ENCODE measurements at places on chromosomes 12 and 14.

DNA sequence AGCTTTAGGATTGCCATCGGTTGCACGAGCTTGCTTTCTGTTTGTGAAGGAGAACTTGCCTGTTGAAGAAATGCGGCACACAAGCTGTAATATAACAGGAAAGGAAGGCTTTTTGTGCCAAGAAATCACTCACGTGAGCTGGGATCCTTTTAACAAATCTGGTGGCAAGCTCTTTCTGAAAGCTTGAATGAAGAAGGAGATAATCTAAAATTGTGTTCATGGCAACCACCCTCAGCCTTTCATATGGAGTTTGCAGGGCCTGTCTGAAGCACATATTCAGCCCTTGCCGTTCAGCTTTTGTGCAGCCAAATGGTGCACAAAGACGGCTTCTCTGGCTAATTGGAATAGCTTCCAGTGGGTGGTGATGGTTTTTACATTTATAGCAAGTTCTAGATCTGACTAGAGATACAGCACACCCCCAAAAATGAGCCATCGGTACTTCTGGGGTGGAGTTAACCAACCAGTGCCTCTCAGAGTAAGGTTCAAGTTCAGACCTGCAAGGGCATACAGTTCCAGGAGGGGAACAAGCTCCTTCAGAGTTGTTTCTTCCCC lies 107.4 kb downstream of the AEBP2 start:
- DNase-seq = no peak

GRCh38 chr14:99441918-99442317 lies 38.7 kb downstream of the SETD3 start:
- no peak for DNase-seq

DNA sequence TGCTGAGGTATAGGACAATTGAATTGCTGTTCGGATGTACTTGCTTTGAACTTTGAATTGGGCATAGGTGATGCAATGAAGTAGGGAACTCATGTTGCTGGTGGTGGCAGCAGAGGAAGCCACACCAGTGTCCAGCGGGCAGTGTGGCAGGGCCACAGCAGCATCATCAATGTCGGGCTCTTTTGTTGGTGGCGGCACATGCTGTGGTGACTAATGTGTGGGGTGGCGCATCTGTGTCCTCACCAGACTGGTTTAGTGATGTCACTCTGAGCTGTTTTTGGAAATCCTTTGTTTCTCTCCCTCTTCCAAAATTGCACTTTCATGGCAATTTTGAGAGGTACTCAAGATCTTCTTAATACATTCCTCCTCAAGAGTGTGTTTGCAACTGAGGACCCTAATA lies 187.6 kb downstream of the ETNK1 start:
- no peak for DNase-seq

DNA sequence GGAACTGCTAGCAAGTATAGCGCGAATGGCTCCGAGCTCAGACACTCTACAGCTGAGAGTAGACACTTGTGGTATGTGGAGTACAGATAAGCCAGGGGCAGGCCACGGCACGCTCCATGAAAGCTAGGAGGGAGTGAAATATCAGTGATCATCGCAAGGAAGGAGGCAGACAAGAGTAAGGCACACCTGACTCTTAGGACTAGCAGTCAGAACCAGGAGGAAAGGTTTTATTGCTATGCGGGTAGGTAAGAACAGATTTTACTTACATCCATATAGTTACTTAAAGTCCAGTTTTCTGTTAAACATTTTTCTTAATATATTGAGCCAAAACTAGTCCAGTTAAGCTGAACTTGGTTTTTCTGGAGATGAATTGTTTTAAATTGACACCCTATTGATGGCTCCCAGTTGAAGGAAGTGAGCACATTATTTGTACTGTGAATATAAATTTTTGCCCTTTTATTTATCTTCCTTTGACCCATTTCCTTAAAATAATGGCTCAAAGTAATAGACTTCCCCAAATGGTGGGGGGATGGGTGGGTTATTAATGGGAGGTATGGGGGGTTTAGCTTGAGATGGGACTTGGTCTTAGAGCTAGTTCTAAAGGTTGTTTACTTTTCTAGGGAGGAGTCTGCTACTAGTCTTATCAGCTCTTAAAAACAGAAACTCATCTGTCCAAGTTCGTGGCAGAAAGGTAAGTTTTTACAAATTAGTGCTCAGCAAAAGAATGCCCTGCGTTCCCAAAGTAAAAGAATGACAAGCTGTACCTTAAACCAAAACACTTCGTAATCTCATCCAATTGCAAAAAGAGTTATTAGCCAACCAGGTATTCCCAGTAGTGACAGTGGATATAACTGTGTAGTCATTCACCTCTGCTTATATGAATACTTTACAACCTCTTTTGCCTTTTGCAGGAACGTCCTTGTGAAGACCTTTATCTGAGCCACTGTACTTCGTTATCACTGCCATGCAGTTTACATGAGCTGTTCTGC lies 5.8 kb downstream of the HNRNPA1 start:
- no peak for DNase-seq

- DNase-seq = peak; percentile 57
Measured at GRCh38 chr12:131830335-131830913, 2.2 kb downstream of the MMP17 start.

DNA sequence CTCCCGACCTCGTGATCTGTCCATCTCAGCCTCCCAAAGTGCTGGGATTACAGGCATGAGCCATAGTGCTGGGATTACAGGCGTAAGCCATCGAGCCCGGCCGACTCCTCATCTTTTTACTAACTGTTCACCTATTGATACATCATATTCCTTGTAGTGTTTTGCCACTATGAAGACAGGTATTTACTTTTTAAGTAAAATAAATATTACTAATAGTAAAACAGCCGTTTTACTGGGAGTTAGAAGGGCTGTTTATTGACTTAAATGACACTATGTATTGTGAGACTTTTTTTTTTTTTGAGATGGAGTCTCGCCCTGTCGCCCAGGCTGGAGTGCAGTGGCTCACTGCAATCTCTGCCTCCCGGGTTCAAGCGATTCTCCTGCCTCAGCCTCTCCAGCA lies 51.5 kb downstream of the DIP2B start:
- DNase-seq = no peak

- no peak for DNase-seq
Measured at GRCh38 chr12:56080556-56081138, 682 bp downstream of the ERBB3 start.

- DNase-seq = no peak
Measured at GRCh38 chr14:91293281-91293680, 48.8 kb upstream of the GPR68 start.

- DNase-seq = no peak
Measured at GRCh38 chr12:82527165-82527780, 159.4 kb upstream of the TMTC2 start.

DNA sequence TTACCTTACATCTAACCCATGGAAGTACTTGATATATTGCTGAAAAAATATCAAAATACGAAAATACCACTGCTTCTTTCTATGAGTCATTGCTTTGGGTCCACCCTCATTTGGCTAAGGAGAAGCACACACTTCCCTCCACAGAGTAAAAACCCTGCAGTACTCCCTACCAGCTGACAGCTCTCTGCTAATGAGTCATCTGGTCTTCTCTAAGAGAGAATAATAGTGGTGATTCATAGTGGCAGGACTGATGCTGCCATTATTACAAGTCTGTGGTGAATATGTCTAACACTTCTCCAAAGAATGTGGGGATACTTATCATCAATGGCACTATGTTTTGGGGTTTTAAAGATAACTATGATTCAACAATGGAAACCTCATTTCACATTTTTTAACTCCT lies 90.7 kb downstream of the PPFIA2 start:
- no peak for DNase-seq

DNA sequence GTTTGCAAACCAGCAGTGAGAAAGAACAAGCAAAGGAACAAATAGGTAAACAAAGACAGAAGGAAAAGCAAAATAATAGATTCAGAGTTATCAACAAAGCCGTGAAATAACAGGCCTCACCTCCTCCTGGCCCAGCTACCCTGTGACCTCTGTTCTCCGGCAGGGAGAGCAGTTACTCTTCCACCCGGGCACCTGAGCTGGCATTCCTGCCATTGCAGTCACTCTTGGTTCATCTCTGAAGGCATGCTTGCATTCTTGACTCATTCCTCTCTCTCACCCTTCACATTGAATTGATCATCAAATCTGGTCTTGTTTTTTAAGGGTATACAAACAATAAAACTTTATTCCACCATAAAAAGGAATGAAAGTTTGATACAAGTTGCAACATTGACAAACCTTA lies 95.1 kb downstream of the TTC8 start:
- no peak for DNase-seq

GRCh38 chr12:716506-716905 lies 35.9 kb upstream of the WNK1 start:
- DNase-seq = no peak

DNA sequence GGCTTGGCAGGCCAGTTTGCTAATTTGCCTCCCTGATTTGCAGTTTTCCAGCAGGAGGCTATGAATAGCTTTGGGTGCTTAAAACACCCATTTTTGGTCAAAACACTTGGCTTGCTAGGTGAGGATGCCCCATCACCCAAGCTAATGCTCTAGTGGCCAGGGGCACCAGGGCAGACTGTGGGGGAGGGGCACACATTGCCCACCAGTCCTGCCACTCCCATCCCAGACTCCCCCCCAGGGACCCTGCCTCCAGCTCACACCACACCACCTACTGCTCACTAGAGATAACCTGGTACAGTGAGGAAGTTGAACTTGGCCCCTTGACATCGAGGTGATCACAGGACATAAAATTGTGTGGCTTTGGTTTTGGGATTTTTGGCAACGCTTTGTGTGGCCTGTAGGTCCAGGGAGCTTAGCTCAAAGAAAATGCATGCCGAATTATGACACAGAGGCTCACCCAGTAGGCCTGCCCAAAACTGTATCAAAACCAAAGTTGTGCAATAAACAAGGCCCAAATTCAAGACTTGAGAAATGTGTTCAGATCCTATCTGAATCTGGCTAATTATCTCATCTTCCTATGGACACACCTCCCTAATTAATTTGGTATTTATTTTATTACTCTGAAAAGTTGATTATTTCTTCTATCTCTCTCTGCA lies 4.3 kb downstream of the NUAK1 start:
- no peak for DNase-seq

GRCh38 chr12:115245020-115245419 lies 561.0 kb upstream of the TBX3 start:
- DNase-seq = no peak

DNA sequence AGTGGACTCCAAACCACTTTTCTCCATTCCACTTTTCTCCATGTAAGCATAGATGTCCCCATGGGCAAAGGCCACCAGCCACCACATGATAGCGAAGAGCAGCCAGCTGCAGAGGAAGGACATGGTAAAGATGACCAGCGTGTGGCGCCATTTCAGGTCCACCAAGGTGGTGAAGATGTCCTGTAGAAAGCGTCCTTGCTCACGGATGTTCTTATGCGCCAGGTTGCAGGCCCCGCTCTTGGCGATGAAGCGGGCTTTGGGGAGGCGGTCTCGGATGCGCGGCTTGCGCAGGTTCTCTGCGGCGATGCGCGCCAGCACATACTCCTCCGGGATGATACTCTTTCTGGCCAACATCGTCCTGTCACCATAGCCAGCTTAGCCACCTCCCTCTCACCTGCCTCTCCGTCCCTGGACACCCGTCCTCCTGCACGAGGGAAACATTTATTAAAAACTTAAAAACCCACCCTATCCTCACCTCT lies 1.2 kb downstream of the KCNJ8 start:
- DNase-seq = no peak

DNA sequence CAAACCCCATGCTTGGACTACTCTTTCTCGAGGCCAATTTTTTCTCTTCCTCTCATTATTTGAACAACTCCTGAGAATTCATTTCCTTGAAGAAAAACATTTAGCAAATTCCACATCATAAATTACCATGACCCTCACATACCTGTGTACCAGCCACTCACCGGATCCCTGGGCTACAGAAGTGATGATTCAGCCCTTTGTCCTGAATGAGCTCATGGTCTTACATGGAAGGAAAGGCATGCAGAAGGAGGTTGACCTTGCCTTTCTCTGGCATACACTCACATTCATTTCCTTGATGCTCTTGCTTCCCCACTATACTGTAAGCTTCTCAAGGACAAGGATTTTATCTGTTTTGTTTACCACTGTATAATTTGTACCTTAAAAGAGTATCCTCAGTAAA lies 191.5 kb downstream of the SLC5A8 start:
- no peak for DNase-seq

DNA sequence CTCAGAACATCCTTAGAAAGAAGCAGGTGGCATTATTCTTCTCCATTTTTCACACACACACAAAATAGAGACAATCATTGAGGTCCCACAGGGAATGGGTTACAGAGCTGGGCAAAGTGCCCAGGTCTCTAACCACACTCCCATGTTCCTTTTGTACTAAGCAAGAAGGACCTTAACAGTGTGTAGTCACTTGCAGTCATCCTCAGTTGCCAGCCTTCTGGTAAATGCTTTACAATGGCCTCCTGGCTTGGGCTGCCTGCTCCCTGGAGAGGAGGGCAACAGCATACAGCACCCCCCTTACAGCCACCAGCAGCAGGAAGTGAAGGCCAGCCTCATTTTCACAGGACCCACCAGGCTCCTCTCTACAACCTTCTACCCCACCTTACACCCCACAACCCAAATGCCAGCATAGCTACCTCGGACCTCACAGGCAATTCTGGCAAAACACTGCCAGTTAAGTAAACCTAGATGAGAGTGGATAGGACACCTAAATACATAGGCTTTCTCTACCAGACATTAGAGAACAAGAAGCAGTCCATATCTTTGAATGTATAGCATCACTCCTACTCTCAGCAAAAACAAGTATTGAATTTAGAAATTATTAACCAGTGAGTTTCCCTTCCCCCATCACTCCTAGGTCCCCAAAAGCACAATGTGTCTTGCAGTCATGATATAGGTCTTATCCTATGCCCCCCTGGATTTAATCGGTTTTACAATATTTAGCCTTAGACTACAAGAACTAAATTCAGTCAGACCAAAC lies 88.1 kb downstream of the PPP2R5E start:
- DNase-seq = no peak

DNA sequence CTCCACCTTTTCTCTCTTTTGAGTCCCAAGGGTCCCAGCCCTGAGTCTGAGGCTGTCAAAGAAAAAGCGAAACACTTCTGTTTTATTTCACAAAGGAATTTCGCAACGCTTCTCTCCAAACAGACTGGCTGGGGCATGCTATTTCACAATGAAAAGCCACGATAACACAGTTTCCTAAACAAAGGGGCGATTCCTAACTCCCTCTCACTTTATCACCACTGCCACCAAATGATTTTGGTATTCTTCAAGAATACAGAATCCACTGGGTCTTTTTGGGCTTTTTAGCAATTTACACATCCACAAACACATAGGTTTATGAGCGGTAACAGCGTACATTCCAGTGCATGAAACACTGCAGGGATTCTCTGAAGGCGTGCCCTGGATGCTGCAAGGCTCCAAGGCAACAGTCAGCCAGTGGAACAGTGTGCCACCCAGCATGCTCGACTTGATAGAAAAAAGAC lies 161.2 kb downstream of the DAD1 start:
- DNase-seq = no peak

- DNase-seq = peak; percentile 24
Measured at GRCh38 chr14:59870277-59871165, at the start of gene RTN1. Gene RTN1, minus strand, starts transcription at chr14:59870776. Its CDS starts 146 bp downstream, at chr14:59870630.
